ENCODE measurements at places on chromosomes 3 and 15.

DNA sequence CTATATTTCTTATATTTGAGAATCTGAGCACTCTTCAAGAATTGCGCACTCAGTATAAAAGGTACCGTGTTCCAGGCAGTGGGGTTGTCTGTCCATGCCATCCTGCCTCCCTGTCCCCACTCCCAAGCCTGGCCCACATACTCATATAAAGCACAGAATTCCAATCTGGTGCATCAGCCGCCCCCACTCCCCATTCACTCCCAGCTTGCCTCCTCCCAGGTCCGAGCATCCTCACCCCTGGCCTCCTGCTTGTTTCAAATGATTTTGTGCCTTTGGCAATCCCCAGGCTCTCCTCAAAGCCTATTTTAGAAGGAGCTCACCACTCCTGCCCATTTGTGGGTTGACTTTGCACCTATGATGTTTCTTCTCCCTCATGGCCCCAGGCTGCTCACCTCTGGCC, 22.2 kb upstream of the IGF1R start:
- no peak for DNase-seq

- DNase-seq, result no peak
Measured at GRCh38 chr3:82163907-82164520, 402.6 kb upstream of the GBE1 start.

DNA sequence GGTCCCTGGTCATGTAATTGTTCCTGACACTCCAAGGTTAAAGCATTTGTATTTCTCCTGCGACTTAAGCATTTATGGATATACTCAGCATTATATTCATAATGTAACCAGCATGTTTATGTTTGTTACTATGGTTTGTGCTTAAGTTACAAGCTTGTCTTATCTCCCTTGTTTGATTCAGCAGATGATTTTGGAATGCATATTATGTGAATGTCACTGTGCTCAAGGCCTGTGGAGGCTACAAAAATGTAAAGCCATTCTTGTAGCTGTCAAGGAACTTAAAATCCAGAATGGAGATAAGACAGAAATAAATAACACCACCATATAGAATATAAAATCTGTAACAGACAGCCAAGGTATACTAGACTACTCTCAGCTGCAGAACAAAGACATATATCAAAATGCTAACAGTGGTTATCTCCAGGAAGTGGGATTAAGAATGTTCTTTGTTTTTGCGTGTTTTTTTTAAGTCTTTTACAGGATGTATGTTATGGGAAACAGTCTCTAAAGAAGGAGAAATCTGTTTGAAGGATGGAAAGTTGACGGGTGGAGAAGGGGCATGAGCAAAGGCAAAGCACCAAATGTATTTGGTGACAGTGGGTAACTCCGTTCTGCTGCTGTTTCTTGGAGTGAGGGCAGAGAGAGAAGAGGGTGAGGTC, 61.4 kb downstream of the IGF2BP2 start:
- no peak for DNase-seq

DNA sequence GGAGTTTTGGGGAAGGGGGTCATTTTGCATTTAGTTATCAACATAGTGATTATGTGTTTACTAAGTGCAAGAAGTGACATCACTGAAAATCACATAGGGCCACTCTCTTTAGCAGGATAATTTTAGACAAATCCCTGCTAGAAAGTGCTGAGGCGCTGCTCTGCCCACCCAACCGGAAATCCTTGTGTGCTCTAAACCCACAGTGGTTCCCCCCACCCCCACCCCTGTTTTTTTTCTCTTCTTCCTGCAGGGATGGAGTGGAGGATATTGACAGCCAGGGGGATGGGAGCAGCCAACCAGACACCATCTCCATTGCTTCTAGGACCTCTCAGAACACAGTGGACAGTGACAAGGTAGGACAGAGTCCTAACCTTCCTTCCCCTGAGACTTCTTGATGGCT, 234.2 kb upstream of the UMPS start:
- DNase-seq, result no peak

DNA sequence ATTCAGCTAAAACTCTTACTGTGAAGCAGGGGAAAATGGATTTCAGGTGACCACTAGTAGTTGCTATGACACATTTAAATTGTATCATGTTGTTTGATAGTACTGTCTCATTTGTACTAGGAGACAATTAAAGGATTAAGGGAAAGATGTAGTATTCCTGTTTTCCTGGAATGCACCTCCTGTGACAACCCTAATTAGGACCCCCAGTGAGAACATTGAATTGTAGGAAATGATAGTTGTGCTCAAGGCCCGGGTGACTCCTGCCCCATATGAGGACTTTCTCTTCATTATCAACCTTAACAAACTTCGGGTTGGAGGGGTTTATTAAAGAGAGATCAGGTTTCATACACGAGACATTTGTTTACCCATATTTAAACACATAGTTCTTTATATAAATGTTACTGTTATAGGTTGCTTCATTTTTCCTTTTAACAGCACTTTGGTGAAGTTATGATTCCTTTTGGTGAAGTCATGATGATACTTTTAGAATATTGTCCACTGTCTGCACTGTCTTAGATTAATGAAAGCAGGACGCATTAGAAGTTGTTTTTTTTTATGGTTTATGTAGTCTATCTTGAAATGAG, 392.6 kb upstream of the NAALADL2 start:
- peak; percentile 29 for DNase-seq

GRCh38 chr3:89043406-89043932, 64.0 kb upstream of the EPHA3 start:
- DNase-seq, result no peak

GRCh38 chr15:75123395-75123794, 78.3 kb upstream of the C15orf39 start:
- DNase-seq, result peak; percentile 37

DNA sequence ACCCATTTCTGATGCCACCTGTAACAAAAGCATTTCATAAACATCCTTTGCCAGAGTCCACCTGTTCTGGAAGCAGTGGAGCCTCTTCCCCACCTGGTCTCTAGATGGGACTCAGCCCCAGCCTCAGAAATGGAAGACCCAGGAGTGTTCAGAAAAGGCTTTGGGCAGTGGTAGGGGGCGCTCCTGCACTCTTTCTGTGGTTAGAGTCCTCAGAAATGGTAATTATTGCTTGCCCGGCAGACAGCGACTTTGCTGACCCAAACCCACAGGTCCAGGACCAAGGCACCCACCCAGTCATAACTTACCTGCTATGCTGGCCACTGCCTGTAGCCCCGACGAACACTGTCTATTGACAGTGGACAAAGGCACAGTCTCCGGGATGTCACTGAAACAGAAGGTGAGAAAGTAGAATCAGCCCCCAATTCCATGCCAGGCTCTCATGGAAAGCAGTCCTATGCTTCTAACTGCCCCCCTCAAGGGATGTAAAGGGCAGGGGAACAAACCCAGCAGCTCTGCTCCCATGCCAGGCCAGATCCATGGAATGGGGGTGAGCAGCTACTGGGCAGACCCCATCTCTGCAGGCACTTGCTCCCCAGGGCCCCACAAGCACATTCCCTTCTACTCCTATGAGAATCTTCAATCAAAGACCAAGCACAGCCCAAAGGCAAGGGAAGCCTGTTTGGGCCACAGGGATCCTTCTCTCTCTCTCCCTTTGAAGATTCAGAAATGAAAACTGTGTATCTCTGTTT, 5.1 kb downstream of the ACAA1 start:
- no peak for DNase-seq

- DNase-seq, result peak; percentile 10
Measured at GRCh38 chr3:136366289-136366688, 116.1 kb downstream of the PCCB start.

DNA sequence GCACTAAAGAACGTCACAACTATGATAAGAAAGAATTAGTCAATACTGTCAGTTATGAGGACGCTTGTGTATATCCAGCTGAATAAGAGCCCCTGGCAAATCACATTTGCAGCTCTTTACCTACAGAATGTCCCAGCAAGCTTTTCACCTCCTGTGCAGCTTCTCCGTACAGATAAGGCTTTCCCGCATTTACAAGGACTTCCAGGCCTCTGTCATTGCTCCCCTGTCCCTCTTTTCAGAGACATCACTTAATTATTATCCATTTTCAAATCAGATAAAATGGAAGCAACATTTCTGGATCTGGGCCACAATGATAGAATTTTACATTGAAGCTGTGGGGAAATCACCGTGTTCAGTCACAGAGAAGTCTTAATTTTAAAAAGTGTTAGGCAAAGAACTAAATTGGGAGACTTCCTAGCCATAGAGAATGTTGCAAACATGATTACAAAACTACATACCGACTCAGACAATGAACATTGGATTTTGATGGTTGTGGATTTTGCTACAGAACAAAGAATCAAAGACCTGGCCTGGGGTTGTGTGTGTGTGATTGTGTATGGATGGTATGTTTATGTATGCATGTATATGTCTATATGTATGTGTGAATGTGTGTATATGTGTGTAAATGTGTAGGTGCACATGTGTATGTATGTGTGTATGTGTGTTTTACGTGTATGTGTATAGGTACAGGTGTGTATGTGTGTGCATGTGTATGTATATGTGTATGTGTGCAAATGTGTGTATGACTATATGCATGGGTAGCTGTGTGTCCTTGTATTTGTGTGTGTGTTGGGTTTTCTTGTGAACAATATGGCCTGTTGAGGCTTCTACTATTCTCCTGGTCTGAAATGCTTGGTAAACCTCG, 41.5 kb downstream of the MGLL start:
- no peak for DNase-seq

GRCh38 chr15:43867096-43867495, 40.3 kb downstream of the WDR76 start:
- no peak for DNase-seq

GRCh38 chr3:143070977-143071551, 48.5 kb upstream of the CHST2 start:
- peak; percentile 46 for DNase-seq
